ENCODE measurements at places on chromosomes 1 and 21.

DNA sequence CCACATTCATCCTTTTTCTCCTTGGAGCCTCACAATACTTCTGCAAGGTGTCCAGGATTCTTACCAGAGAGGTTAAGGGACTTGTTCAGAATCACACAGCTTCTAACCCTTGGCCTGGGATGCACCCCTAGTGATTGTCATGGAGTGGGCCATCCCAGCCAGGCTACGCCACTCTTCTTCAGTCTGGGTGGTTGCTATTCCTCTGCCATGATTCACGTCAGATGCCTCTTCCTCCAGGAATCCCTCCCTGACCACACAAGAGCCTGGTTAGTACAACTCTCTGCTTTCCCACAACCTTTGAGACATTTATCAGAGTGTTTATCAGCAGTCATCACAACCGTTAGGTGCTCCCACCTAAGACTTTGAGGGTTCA, 121.8 kb downstream of the EPHB2 start:
- DNase-seq = no peak

DNA sequence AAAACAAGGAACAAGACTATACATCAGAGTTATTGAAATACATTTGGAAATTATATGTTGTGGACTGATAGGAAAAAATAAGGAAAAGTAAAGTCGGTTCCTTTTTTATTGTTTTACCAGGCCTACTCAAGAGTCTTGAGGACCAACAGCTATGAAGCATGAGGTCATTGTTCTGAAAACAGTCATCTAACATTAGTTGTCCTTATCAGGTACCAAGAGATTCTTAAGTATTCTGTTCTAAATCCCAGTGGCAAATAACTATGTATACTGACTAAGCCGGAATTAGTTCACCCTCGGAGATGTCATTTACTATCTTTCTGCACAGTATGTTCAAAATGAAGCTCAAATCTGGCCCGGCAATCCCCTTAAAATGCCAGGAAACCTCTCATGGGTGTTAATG, 585 bp downstream of the ADGRL4 start:
- DNase-seq = no peak

DNA sequence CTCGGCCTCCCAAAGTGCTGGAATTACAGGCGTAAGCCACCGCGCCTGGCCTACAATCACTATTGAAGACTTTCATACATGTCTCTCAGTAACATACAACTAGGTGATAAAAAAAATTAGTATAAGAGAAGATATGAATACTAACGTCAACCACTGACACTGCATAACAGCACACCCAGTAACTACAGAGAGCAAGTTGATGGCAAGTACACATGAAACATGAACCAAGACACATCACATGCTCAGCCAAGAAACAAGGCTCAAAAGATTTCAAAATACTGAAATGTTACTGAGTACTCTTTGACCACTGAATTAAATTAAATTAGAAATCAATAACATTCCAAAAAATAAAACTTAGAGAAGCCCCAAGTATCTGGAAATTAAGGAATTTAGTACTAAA, 168.1 kb downstream of the SLC45A1 start:
- DNase-seq = no peak

DNA sequence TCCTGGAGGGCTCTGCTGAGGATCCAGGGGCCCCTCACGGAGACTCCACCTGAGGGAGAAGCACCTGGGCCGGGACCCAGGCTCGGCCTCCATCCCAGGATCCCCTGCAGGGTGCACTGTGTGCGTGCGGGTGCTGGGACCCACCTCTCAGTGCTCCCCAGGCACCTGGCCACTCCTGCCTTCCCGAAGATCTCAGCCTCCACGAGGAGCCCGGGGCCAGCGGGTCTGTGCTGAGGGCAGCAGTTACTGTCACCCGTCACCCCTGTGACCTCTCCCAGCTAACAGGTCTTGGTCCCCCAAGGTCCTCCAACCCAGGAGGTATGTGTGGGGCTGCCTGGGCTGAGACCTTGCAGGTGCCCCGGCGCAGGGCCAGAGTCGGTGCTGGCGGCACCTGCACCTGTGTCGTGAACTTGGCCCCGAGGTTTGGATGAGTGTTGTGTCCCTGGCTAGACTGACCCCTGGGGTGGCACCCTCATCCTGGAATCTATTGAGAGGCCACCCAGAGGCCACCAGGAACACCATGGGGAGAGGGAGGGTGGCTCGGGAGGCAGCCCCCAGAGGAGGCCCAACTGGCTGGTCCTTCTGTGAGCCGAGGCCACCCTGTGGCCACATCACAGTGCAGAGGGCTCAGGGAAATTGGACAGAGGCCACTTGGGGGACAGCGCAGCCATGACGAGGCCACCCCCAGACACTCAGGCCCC, 17.7 kb downstream of the MORN1 start:
- no peak for DNase-seq

- no peak for DNase-seq
These were observed 7.9 kb upstream of the PLA2G2C start for GRCh38 chr1:20194224-20194623.
